ENCODE measurements at places on chromosomes 16 and 17. TPM values are rescaled to one million over a fixed set of nuclear protein-coding genes. Genes with fewer than 3 reads are reported as not detected.

GRCh38 chr16:88407807-88408206, 25.0 kb downstream of the ZNF469 start:
- DNase-seq = no peak

The CHAD gene
- total RNA-seq = not detected

The ZP2 gene
- total RNA-seq = not detected

The G6PC1 gene
- total RNA-seq = not detected

DNA sequence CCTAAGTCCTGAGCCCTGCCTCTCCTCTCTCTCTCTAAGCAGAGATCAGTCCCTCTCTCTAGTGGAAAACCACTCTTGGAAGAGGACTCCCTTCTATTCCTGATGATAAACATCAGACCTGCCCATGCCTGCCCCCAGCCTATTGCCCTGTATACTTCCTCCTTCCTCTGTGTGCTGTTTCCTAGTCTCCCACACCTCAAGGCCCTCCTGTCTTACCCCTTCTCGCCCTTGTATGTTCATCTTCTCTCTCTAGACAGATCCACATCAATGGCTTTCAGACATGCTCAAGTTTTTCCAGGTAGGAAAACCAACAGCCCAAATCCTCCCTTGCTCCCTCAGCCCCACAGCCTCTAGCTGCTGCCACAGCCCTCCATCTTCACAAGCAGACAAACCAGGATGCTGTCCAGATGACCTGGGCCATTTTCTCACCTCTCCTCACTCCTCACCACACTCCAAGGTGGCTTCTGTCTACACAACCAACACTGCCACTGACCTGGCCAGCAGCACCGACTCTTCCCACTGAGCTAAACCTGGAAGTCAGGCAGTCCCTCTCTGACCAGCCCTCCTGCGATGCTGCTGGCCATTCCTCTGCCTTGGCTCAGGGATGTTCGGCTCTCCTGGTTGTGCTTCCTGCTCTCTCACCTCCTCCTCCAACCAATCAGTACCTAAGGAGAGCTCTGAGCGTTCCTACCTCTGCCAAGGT, 36.3 kb downstream of the MARF1 start:
- DNase-seq = no peak

GRCh38 chr16:88806491-88807111, 3.0 kb downstream of the CDT1 start:
- DNase-seq = no peak

The MFAP4 gene
- not detected for total RNA-seq

The TP53TG3C gene
- total RNA-seq = not detected

The HOXB1 gene
- not detected for total RNA-seq

The ITGB4 gene
- total RNA-seq = 1.0 TPM

The KRTAP3-2 gene
- not detected for total RNA-seq

The FNDC8 gene
- total RNA-seq = not detected

The TMEM132E gene
- not detected for total RNA-seq

- no peak for DNase-seq
Measured at GRCh38 chr16:48176635-48177408, 21.0 kb upstream of the ABCC12 start.

DNA sequence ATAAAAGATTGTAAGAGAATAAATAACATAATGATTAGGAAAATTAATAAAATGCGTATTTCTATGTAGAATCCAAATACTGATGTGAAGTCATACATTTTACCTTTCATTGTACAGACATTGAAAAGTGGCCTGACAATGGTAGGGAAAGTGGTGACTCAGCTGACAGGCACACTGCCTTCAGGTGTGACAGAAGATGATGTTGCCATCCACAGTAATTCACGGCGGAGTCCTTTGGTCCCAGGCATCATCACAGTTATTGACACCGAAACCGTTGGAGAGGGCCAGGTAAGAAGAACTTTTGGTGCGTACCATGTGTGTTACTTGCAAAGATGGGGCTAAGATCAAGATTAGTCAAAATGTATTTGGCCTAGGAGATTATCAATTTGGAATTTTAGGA, 232.8 kb downstream of the BCAS3 start:
- no peak for DNase-seq

DNA sequence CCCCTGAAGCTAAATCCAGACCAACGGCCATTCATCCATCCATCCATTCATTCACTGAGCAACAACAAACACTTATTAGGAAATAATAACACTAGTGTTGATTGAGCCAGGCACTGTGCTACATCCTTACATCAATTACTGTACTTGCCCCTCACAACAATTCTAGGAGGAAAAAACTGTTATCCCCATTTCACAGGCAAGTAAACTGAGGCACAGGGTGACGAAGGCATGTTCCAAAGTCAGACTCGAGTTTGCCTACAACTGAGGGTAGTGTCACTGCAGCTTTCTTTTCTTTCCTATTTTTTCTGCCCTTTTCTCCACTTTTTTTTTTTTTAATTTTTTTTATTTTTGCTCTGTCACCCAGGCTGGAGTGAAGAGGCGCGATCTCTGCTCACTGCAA, 11.2 kb upstream of the MYLK3 start:
- no peak for DNase-seq

DNA sequence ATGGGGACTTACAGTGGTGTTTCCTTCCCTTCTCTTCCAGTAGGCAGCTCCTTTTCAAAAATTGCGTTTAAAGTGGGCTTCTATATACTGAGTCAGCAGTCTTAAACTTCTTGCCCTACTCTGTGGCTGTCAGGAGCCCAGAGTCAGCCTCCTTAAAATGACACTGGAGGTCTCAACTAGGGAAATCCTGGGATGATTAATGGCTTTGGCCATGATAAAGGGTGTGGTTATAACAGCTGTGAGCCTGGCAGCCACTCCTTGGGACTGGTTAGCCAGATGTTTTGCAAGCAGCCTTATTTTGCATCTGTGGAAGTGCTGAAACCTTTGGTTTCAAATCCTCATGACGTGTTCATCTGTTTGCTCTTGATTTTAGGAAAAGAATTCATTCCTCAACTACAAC, 25.0 kb downstream of the TAC4 start:
- no peak for DNase-seq

The ACAP1 gene
- total RNA-seq = 756 TPM

The SCARF1 gene
- total RNA-seq = 6.5 TPM

- DNase-seq = no peak
Measured at GRCh38 chr16:23521037-23521743, 10.9 kb upstream of the GGA2 start.

DNA sequence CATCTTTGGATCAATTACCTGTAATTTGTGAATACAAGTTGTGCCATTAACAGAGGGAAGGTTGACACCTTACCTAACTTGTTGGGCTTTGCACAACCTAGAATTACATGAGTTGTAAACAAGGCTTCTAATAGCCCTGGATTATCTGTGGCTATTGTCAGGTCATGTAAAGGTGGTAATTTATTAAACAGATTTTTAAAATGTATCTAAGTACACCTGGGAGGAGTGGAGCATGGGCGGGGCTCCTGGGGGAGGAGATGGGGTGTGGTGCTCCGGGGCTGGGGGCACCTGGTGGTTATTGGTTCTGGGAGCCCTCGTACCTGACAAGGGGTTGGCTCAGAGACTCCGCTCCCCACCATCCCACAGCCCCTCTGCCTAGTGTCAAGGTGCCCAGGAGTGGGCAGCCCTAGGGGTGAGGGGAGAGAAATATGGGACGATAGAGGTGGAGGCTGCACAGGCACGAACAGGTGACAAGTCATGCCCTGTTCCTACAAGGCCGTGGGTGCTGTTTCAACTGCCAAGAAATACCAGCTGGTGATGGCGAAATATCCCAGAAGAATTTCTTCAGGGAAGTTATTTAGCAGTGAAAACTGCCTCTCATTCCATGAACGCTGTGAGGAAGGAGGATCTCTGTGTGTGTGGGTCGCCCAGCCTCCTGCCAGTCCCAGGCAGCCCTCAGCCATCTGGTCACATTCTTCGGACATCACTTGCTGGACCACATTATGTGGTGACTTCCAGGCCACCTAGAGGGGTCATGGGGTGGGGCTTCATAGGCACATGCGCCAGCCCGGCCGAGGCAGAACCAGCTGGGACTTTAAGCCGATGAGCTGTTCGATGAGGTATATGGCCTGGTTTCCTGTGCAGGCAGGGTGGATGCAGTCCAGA, 55.5 kb upstream of the IRX3 start:
- DNase-seq = no peak

DNA sequence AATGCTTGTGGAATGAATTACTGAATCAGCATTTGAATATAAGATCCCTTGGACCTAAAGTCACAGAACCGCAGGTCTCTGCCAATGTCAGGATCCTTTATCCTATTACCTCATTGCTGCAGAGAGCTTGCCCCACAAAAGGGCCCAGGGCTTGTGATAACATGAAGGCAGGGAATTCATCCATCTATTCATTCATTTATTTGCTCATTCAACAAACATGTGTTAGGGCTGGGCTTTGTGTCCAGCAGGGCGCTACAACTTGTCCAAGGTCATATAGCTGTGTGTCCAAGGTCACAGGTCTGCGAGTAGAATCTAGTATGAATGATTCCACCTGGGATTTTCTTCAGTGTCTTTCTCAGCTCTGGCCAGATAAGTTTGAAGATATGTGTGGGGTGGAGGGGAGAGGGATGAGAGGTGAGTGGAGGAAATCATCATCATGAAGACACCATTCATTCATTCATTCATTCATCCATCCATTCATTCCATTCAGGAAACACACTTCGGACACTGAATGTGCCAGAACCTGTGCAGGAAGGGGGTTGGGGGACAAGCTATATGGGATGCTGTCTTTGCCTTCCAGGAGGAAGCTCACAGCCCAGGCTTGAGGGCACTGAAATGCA, 1.3 kb upstream of the UNC45B start:
- no peak for DNase-seq

GRCh38 chr17:43383826-43384475, 14.8 kb upstream of the ARL4D start:
- DNase-seq = no peak

The RNF222 gene
- total RNA-seq = 0.30 TPM

DNA sequence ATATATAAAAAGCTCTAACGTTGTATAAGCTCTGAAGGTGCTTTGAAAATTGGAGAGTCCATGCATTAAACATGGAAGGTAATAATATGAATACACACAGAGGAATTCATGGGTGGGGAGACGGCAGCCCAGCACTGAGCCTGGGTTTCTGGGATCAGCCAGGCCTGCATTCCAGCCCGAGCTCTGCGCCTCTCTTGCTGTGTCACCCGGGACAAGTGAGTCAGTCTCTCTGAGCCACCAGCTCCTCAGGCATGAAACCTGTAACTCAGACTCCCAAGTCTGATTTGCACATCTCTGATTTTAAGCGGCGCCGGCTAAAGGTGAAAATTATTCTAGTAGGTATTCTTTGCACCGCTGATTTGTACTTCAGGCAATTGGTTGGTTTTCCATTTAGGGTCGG, 238.8 kb downstream of the MRTFB start:
- no peak for DNase-seq

- DNase-seq = no peak
Measured at GRCh38 chr17:16917671-16918394, 54.1 kb downstream of the TNFRSF13B start.

The TP53TG3 gene
- total RNA-seq = not detected

The KRT24 gene
- not detected for total RNA-seq

The PITPNC1 gene
- 104 TPM for total RNA-seq

DNA sequence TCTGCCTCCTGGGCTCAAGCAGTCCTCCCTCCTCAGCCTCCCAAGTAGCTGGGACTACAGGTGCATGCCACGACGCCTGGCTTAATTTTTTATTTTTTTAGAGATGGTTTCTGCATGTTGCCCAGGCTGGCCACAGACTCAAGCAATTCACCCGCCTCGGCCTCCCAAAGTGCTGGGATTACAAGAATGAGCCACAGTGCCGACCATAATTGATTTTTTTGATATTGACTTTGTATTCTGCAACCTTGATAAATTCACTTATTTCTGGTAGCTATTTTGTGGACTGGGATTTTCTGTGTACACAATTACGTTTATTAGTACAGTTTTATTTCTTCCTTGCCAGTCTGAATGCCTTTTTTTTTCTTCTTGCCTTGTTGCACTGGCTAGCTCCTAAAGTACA, 30.0 kb downstream of the TAOK1 start:
- DNase-seq = no peak

- DNase-seq = no peak
Measured at GRCh38 chr17:58734811-58735210, 20.8 kb upstream of the PPM1E start.

GRCh38 chr17:66474258-66474657, 171.8 kb downstream of the PRKCA start:
- no peak for DNase-seq

- peak; percentile 27 for DNase-seq
Measured at GRCh38 chr17:48630925-48631692, 5.0 kb upstream of the HOXB9 start.

DNA sequence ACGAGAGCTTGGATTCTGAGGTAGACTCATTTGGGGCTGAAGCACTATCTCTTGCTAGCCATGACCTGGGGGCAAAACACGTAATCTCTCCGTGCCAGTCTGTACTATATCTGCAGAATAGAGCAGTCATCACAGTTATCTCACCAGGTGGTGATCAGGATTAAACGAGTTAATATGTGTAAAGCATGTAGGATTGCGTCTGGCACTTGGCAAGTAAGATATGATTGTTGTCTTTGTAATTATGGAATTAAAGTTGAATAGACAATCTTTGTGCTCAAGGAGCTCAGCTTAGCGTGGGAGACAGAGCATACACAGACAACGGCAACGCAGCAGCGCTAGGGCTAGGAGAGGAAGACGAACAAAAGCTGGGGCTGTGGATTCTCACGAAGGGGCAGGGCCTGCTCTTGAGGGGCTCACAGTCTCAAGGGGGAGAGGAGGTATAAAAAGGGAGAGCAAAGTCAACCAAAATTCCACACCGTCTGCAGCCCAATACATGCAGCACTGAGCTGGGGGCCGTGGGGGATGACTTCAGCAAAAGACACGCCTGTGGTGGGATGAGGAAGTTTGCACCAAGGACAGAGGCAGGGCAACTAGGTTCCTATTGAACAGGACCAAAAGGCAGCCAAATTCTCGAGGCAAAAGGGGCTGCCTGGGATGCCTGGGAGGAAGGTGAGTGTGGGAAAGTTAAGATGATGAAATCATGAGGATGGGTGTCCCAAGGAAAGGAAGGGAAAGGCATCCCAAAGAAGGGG, 68.6 kb downstream of the SDK2 start:
- DNase-seq = no peak

DNA sequence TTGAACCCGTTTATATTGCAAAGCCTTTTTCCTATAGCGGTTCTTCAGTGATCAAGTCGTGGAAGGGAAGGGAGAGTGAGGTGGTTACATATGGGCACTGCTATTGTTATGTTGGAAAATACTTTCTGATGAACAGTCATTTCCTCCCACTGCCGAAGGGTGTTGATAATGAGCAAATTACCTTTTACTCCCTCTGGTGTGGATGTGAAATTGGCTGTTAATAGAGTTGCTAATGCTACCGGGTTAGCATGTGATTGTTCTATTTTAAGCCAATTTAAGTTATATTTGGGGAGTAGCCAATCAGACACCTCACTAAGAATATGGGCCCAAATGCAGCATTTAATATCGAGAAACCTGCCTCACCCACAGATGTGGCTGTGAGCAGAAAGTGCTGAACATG, 15.6 kb upstream of the PMFBP1 start:
- DNase-seq = no peak

The TNS4 gene
- total RNA-seq = 9.7 TPM

GRCh38 chr16:57045694-57046381, 46.5 kb upstream of the CPNE2 start:
- DNase-seq = no peak
